Urinary bladder (tissue), 4 donors: ENCODE measurements at places on chromosomes 13 and 19. TPM values are rescaled to one million over a fixed set of nuclear protein-coding genes. Genes with fewer than 3 reads are reported as not detected.

SIGLEC6 gene
- polyA plus RNA-seq = 1.4 TPM

ERICH4 gene
- polyA plus RNA-seq = not detected

MUC16 gene
- polyA plus RNA-seq = not detected

GRCh38 chr13:20102525-20103180 is 58.2 kb downstream of the GJA3 start:
- DNase-seq = no peak

GRCh38 chr19:54172471-54173358 is at the start of gene TMC4:
TSS of gene TMC4 (minus strand) at chr19:54173160. CDS start at chr19:54173117, 43 bp downstream.
- no peak for DNase-seq

APOC1 gene
- 26.9 TPM for polyA plus RNA-seq

GRCh38 chr19:8393871-8394250 is 3.7 kb downstream of the RAB11B start:
- DNase-seq = no peak
